ENCODE measurements at places on chromosomes 3 and 15. TPM values are rescaled to one million over a fixed set of nuclear protein-coding genes. Genes with fewer than 3 reads are reported as not detected.

Gene ATOSA
- 51.9 TPM for total RNA-seq

Gene AGTR1
- not detected for total RNA-seq

Gene PLA2G4D
- not detected for total RNA-seq

Gene OR5H14
- total RNA-seq: not detected

Gene ALS2CL
- 4.0 TPM for total RNA-seq

Gene TGM5
- total RNA-seq: not detected

Gene DPPA2
- not detected for total RNA-seq

Gene SEMA5B
- 0.11 TPM for total RNA-seq

Gene ROBO2
- total RNA-seq: not detected

Gene SERPINI2
- not detected for total RNA-seq

Gene SLC15A2
- under 0.01 TPM for total RNA-seq

Gene C3orf49
- not detected for total RNA-seq

Gene ALDH1A3
- 15.3 TPM for total RNA-seq

Gene SPINK8
- not detected for total RNA-seq

Gene SLC2A2
- not detected for total RNA-seq

Gene TERC
- total RNA-seq: 47.0 TPM

Gene NLGN1
- under 0.01 TPM for total RNA-seq

Gene RAB8B
- total RNA-seq: 84.5 TPM

Gene PRSS50
- total RNA-seq: not detected

Gene SPPL2A
- total RNA-seq: 104 TPM

Gene CMC1
- 4.4 TPM for total RNA-seq

Gene TLR9
- total RNA-seq: not detected

Gene NUP210
- total RNA-seq: 0.22 TPM

Gene SAXO2
- total RNA-seq: 1.3 TPM

Gene ABHD10
- total RNA-seq: 17.6 TPM

Gene SLC49A4
- total RNA-seq: 10.0 TPM

Data from dermis lymphatic vessel endothelial cell (primary cell).